AG09309 (cell line): ENCODE measurements at places on chromosomes 7 and 10.

GRCh38 chr7:120819861-120820260 lies 38.1 kb downstream of the TSPAN12 start:
- no peak for DNase-seq

- DNase-seq, result no peak
Measured at GRCh38 chr10:71314028-71314693, 4.9 kb upstream of the SLC29A3 start.

DNA sequence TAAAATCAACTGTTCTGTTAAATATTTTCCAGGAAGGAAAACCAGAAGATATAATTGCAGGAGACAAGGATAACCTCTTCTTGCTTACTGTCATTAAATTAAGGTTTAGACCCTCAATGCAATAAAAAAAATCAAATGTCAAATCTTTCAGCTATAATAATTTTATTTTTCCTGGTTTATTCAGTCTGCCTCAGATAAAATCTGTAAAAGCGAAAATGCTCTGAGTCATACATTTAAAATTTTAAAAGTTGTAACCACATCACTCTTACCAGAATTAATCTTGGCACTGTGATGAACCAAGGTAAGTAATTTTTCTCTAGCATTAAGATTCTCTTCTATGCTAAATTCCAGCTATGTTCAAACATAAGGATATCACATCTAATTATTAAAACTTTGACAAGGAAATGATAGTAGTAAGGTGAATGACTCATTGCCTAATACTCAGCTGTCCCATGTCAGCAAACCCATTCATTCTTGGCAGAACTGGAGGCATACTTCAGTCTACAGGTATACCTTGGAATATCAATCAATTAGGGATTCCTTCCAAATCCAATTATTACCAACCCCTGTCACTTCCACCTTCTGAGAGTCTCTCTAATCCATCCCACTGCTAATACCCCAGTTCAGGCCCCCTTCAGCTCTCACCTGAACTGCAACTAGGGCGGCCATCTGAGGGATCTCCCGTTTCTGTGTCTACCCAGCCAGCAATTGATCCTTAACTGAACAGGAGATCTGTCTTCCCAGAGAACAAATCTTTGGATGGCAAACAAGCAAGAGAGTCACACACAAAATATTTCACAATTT lies 434.1 kb downstream of the GRM8 start:
- no peak for DNase-seq

GRCh38 chr10:45461034-45461433 lies 87.0 kb downstream of the ALOX5 start:
- no peak for DNase-seq

- DNase-seq, result no peak
Measured at GRCh38 chr7:151579644-151580043, 59.9 kb upstream of the RHEB start.

GRCh38 chr10:43237128-43237527 lies 29.7 kb downstream of the RASGEF1A start:
- no peak for DNase-seq

DNA sequence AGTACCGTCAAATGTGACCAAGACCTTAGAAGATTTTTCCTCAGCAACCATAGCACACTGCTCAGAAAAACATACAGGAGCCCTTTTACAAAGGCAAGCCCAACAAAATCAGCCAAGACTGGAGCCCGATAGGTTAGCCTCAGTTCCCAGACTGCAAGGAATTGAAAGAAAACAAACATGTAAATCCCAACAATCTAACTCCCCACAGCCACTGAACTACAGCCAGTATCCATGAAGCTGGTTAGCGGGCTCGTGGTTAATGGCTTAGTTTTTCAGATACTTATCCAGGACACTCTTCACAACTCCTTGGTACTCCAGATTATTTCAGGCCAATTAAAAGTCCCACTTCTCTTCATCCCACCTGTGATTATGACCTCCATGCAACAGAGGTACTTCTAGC lies 201.6 kb downstream of the IPMK start:
- DNase-seq, result no peak

DNA sequence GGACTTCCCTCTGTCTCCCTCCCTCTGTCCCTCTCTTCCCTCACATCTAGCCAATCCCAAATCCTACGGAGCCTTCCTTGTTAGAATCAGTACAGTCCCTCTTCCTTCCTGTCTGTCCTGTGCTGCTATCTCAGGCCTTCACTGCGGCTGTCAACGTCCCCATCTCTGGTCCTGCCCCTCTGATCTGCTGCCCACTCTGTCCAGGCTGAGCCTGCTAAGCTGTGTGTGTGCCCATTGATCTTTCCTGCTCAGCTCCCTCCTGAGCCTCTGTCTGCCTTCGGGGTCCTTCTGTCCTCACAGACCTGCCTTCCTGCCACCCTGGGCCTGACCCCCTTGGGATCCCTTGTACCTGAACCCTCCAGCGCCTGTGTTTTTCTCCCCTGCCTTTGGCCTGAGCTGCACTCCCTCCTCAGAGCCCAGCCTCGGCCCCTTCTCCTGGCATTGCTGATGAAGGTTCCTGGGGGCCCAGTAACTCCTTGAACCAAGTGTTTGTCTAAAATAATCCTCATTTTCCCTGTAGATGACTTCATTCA lies 182.1 kb upstream of the SHH start:
- no peak for DNase-seq

DNA sequence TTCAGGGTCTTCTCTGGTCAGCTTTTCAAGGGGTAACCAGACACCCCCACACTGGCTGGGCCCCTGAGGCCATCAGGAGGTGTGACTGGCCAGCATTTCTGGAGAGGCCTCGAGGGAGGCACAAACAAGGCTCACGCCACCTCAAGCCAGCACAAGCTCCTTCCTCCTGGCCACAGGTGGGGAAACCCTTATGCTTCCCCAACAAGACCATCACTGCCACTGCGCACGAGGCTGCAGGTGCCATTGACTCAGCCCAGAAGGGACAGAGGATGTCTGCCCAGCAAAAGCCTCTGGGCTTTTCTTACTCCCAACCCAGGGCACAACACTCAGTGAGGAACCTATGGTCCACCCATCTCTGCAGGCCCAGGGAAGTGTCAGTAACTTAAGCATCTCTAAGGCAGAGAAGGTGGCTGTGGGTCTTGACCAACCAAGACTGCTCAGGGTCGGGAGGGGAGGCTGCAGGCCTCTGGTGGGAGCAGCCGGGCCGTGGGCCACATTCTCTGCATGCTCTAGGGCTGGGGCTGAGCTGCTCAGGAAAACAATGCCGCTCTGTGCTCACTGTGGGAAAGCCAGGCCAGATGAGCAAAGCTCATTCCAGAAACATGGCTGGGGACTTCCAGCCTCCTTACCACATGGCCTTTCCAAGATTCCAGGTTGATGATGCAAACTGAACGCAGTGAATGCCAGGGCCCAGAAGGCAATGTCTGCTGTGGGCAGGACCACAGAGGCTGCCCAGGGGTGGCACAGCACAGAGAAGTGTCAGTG lies 24.2 kb upstream of the RASSF4 start:
- DNase-seq, result peak; percentile 47

GRCh38 chr7:129391546-129392171 lies 42.6 kb upstream of the STRIP2 start:
- no peak for DNase-seq

- DNase-seq, result no peak
Measured at GRCh38 chr7:132935608-132936007, 146.3 kb downstream of the CHCHD3 start.

DNA sequence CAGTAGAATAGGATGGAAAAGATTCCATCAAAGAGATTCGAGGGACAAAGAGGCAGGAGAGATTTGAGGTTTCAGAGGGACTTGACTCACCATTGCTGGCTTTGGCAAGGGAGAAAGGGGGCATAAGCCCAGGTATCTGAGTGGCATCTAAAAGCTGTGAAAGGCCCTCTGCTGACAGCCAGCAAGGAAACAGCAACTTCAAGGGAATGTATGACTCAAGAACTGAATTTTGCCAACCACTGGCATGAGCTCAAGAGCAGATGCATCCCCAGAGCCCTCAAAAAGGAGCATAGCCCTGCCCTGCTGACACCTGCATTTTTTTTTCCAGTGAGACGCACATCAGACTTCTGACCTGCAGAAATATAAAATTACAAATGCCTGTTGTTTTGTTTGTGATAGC lies 19.6 kb upstream of the ADAM12 start:
- no peak for DNase-seq

- DNase-seq, result no peak
Measured at GRCh38 chr7:2926896-2927405, 82.8 kb upstream of the GNA12 start.

DNA sequence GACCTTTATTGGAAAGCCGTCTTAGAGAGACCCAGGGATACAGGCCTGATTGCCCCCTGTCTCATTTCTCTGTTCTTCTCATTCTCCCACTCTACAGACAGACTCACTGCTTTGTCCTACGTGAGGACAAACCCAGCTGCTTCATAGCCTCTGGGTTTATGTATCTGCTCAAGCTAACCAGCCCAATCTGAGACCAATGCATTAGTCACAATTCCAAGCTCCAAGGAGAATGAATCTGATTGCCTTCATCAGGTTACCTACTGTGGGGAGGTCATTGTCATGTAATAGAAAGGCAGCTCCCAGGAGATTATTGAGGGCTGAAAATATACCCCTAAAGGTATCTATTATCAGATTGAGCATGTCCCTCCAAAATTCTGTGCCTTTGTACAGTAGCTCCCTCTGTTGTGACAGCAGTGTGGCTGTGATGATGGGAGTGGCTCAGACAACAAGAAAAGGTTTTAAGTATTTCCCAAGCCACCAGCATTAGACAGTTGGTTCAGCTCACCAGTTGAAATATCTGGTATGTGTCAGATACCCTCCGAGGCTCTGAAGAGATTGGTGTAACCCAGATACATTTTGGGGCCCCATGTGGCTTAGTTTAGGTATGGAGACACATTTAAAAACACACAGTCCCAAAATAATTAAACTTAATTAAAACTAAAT lies 123.1 kb upstream of the EEPD1 start:
- no peak for DNase-seq
